Smooth muscle cell of the coronary artery (primary cell): ENCODE measurements at places on chromosomes 7 and 10. TPM values are rescaled to one million over a fixed set of nuclear protein-coding genes. Genes with fewer than 3 reads are reported as not detected.

NUTM2E gene
- total RNA-seq: under 0.01 TPM in 1 of 2 replicates, not detected in the other

LIPN gene
- not detected in 2 replicates for total RNA-seq

GIMAP4 gene
- 0.35 TPM in 1 of 2 replicates, not detected in the other for total RNA-seq

IFIT5 gene
- total RNA-seq: 10.7 and 11.8 TPM in 2 replicates

ITGA8 gene
- 1.5 and 17.6 TPM in 2 replicates for total RNA-seq

ZNF467 gene
- total RNA-seq: under 0.01 and 1.7 TPM in 2 replicates

MMD2 gene
- total RNA-seq: not detected in 2 replicates

CPN1 gene
- not detected in 2 replicates for total RNA-seq

CLEC5A gene
- total RNA-seq: not detected in 2 replicates

NPFFR1 gene
- not detected in 2 replicates for total RNA-seq

GATA3 gene
- 0.08 TPM in 1 of 2 replicates, not detected in the other for total RNA-seq
